ENCODE measurements at places on chromosomes 16 and 17.

DNA sequence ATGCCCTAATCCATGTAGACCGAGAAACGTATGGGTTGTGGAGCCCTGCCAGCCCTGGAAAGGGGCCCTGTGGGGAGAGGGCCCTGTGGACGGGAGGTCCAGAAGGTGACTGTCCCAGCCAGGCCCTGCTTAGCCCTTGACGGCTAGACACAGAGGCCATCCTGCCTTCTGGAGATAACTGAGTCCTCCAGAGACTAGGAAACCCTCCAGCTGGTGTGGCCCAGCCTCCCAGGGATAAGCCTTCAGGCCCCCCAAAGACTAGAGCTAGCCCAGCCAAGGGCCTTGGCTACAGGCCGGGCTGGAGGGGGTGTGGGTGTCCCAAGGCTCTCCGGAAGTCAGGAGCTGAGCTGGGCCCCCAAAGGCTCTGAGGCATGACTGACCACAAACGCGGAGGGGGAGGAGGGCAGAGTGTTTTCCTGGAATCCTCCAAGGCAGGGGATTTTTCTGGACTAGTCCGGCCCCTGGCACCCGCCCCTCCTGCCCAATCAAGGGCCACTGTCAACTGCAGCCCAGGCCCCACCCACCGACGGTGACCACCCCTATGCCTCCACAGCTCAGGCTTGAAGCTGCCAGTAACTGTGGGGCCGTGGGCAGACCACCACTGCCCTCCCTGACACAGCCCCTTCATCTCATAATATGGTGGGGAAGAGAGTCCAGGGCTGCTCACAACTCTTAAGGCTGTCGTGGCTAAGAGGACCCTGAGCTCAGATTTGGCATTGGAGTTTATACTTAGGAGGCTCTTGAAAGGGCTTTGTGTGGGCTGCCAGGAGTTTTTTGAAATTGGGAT, 885 bp upstream of the VASN start:
- DNase-seq = no peak

DNA sequence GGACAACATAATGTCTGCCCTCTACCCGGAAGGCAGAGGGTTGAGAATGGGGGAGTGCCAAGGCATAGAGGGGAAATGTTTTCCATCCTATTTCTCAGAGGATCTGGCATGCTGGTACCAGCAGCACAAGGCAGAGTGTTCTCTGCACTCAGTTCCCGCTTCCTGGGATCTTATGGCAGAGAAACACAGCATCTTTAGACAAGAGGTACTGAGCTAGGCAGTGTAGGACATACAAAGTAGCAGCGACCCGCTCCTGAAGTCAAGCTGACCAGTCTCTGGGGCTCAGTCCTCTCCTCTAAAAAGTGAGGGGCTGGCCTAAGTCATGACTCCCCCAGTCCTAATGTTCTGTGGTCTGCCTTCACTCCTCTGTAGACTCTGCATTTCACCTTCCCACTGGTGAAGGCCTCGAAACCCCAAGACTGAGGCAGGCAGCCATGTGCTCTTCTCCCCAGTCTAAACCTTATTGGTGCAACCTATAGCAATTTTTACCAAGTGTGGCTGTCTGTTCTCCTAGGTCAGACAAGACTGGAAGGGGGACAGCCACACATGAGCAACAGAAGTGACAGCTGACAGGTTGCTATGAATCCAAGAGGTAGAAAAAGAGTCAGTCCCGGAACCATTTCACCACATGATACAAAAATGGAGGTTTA, 11.3 kb upstream of the TSPOAP1 start:
- no peak for DNase-seq

- DNase-seq = no peak
Observed at GRCh38 chr16:67489401-67490083, 6.2 kb upstream of the AGRP start.

- DNase-seq = no peak
Observed at GRCh38 chr16:30049871-30050270, 15.7 kb upstream of the ALDOA start.

DNA sequence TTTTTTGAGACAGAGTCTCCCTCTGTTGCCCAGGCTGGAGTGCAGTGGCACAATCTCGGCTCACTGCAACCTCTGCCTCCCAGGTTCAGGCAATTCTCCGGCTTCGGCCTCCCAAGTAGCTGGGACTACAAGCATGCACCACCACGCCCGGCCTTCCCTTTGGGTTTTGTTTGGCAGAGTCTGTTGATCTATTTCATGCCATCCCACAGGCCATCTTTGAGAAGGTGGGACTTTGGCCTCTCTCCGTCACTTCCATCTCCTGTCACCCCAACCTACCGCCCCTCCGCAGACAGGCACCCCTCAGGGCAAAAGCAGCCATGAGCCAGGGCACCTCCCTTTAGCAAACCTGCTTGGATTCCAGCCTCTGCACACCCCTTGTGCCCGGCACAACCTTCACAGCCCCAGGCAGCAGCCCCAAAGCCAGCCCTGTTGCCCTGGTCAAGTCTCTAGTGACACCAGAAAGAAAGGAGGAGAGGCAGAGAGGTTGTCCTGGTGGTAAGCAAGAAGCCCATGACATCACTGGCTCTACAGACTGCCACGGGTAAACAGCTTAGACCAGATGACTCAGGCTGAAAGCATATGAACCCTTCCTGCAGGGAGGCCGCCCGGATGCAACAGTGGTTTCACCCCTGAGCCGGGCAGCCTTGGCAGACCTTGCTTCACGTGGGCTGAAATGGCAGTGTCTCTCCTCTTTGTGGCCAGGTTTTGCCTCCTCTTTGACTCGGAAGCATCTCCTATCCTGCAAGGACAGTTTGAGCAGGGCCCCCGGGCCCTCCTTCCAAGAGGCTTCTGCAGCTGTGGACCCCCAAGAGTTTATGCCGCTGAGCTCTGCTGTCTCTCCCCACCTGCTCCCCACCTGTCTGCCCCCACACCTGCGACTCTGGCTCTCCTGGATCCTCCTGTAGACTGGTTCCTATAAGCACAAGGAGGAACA, 8.1 kb upstream of the TIMP2 start:
- peak; percentile 95 for DNase-seq

- no peak for DNase-seq
Observed at GRCh38 chr16:81708266-81709015, 70.7 kb upstream of the PLCG2 start.

GRCh38 chr17:55492781-55493341, 18.4 kb downstream of the SMIM36 start:
- no peak for DNase-seq

DNA sequence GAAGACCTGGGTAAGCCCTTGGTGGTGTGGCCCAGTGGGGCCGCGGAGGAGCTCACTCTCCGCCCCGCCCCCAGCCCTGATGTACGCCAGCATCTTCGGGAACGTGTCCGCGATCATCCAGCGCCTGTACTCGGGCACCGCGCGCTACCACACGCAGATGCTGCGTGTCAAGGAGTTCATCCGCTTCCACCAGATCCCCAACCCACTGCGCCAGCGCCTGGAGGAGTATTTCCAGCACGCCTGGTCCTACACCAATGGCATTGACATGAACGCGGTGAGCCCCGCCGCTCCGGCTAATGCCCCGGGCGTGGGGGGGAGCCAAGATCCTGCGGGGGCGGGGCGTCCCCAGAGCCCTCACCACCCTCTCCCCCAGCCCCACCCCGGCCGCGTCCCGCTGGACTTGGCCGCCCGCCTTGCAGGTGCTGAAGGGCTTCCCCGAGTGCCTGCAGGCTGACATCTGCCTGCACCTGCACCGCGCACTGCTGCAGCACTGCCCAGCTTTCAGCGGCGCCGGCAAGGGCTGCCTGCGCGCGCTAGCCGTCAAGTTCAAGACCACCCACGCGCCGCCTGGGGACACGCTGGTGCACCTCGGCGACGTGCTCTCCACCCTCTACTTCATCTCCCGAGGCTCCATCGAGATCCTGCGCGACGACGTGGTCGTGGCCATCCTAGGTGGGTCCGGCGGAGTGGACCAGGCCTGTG, 12.1 kb upstream of the DCAF7 start:
- DNase-seq = no peak

DNA sequence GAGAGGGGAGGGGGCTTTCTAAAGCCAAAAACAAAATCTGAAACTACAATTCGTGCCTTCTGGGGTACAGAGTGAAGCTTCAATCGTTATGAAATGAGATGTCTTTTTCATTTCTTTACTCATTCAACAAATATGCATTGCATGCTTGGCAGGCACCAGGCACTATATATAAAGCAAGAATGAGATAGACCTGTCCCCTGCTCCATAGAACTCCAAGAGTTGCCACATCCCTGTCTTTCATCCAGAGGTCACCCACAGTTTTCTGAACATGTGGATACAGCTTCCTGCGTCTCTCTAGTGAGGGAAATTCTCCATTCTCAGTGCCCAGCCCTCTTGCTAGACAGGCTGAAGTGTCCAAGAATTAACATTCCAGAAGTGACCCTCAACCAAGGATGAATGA, 343.2 kb upstream of the MAF start:
- DNase-seq = peak; percentile 39

- DNase-seq = no peak
Observed at GRCh38 chr17:30414486-30414885, 35.8 kb downstream of the CPD start.

GRCh38 chr16:85413691-85414663, 199.1 kb upstream of the GSE1 start:
- no peak for DNase-seq

GRCh38 chr17:6145946-6146345, 75.8 kb downstream of the WSCD1 start:
- no peak for DNase-seq

GRCh38 chr16:938752-939151, 32.0 kb downstream of the LMF1 start:
- no peak for DNase-seq

- peak; percentile 53 for DNase-seq
Observed at GRCh38 chr17:58531661-58532554, 17.5 kb upstream of the MTMR4 start.

GRCh38 chr17:15119968-15120367, 145.2 kb downstream of the PMP22 start:
- no peak for DNase-seq

DNA sequence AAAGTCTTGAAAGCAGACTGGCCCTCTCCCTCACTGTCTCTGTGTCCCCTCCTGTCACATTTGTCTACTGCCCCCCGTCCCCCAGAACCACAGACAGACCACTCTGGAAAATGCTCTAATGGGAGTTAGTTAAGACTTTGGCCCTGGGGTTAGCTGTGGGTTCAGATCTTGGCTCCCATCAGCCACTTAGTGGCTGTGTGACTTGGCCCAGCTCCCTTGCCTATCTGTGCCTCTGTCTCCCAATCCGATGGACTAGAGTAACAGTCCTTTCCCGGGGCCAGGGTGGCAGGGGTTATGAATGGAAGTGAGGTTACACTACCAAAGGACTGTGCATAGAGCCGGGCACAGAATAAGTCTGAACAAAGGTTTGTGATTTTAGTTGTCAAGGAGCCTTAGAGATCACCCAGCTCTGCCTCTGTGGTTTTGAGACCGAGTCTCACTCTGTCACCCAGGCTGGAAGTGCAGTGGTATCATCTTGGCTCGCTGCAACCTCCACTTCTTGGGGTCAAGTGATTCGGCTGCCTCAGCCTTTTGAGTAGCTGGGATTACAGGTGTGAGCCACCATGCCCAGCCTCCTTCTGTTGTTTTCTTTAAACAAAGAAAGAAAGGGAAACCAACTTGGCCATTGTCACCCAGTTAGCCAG, 23.7 kb downstream of the PPL start:
- DNase-seq = no peak

DNA sequence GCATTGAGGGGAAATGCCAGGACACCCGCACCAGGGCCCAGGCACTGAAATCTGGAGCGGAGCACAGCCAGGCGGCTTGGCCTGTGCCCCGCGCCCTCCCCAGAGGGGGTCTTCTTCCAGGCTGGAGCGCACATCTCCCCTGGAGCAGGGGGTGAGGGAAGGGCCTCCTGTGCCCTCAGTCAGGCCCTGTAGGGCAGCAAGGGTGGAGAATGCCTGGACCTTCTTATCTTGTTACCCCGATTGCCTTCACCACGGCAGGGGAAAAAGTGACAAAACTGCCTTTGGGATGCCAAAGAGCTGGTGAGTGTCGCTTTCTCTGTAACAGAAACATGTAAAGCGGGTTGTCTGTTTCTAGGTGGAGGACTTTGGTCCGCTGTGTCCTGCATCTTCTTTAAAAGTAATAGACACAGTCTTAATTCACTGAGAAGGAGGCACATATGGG, 48.3 kb upstream of the BAHCC1 start:
- DNase-seq = no peak

DNA sequence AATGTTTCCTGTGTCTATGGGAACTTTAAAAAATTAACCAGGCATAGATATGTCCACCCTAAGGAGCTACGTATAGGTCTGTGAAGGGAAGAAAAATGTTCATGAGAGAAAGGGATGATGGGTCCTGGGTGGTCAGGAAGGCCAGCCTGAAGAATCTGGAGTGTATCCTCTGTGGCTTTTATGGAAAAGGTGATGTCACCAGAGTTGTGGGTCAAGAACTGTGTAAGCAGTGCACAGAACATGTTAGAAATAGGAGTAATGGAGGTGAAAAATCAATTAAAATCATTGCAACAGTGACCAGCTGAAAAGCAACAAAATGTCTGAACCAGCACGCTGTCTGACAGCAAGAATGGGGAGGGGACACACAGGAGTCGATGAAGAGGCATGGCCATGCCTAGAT, 68.5 kb downstream of the USP31 start:
- no peak for DNase-seq

GRCh38 chr17:59800530-59800942, 92.2 kb downstream of the TUBD1 start:
- peak; percentile 19 for DNase-seq

GRCh38 chr16:11966173-11966572, 1.2 kb downstream of the TNFRSF17 start:
- DNase-seq = no peak

All from epithelial cell of esophagus (primary cell).